ENCODE measurements at places on chromosomes 3 and 15.

GRCh38 chr3:45064512-45065372 is 38.6 kb downstream of the CLEC3B start:
- DNase-seq, result no peak

DNA sequence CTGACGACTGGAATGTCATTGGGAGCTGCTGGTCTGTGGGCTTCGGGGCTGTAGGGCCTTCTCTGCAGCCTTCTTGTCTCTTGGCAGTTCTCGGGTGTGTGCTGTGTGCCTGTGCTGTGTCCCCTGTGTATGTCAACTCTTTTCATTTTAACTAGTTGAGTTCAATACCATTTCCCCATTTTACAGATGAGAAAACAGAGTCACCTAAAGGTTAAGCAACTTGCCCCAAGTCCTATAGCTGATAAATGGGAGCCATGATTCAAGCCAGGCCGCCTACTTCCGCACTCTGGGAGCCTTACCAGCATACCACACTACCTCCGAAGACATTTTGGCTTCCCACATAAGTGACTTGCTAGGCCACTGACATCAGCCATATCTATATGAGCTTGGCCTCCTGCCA is 85.7 kb downstream of the FAM81A start:
- DNase-seq, result no peak

- no peak for DNase-seq
Measured at GRCh38 chr3:27723001-27723445, 900 bp upstream of the EOMES start.

DNA sequence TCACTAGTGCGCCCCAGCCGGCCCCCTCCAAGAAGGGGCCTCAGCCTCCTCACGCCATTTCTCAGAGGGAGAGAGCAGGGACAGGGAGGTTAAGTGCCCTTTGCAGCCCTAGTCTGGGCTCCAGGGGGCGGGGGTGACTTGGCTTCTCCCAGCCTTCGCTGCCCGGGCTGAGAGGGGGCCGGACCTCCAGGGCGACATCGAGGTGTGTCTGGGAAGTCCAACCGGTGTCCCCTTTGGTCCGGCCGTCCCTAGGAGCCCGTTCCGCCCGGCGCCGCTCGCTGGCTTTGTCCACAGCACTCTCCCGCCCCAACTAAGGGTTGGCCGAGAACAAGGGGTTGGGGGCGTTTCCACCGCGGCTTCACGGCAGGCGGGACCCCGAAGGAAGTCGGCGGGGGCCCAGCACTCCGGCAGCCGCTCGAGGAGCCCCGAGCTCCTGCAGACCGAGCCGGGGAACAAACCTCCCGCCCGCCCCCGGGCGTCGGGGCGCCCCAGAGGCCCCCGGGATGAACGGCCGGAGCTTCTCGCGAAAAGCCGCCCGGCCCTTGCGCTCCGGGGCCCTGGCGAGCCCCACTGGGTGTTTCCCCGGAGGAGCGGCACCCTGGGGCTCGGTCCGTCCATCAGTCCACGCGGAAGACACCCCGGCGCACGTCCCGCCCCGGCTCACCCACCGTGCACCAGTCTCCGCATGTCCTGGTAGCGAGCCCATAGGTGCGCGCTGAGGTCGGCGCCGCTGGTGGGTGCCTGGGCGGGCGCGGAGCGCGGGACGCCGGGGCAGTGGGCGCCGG is 627 bp downstream of the NT5DC2 start:
- DNase-seq, result no peak

DNA sequence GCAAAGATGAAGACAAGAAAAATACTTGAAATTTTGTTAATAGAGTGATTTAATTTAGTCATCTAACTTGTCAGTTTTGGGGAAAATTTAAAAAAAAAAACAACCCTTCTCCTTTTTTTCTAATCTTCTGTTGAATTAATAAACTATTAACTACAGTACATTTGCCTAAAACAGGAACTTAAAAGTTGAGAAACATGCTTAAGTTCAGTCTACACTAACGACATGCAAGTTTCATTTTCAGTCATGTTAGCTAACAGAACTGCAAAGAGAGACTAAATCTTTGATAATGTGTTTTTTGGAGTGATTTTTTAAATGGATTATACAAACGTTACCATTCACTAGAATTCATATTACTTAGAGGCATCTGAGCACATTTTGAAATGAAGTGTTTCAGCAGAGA is 71.9 kb upstream of the MBNL1 start:
- DNase-seq, result no peak

- DNase-seq, result no peak
Measured at GRCh38 chr3:127193341-127193740, 410 bp downstream of the PRR23E start.

- no peak for DNase-seq
Measured at GRCh38 chr3:105235221-105235620, 131.5 kb upstream of the ALCAM start.

GRCh38 chr15:55661428-55661827 is 73.3 kb upstream of the PYGO1 start:
- no peak for DNase-seq

GRCh38 chr15:44836094-44836493 is 99.8 kb downstream of the TRIM69 start:
- DNase-seq, result no peak

DNA sequence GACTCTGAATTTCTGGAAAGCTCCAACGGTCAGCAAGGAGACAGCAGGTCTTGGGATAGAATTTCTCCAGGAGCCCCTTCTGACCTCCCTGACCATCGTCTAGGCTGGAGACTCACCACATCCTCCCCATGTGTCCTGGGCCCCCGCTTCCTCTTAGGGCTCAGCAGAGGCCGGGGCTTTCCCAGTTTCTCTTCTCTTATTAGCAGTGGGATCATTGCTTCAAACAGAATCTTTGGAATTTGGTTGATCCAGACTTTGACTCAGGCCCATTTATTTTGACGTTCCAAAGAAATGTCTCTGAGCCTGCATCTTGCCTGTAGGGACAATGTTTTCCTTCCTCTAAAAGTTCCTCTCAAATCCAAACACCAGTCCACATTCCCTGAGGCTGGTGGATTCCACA is 38.4 kb upstream of the SLC6A6 start:
- no peak for DNase-seq

GRCh38 chr3:56986347-56986746 is 74.1 kb upstream of the SPATA12 start:
- no peak for DNase-seq

DNA sequence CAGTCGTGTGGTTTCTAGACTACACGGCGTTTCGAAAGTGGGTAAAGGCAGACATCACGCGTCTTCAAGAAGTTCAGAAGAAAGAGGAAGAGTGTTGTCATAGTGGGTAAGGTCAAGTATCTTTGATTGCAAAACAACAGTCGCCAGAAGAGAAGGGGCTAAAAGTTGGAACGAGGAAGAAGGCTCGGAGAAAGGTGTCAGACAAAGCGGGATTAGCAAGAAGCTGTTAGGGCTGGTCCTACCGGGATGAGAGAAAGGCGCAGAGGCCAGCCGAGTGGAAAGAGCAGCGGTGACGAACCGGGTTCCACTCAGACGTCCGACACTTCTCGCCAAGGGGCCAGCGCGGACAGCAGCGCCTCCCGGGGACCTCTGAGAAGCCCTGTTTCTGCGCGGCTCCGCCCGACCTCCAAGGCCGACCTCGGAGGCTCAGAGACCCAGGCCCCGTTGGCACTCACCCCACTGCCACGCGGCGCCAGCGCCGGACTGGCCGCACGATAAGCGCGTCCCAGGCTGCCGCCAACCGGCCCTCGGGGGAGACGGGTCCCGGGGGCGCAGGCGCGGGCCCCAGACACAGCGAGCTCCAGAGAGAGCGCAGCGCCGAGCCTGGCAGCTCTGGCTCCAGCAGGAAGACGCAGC is 436 bp downstream of the ADPGK start:
- no peak for DNase-seq

DNA sequence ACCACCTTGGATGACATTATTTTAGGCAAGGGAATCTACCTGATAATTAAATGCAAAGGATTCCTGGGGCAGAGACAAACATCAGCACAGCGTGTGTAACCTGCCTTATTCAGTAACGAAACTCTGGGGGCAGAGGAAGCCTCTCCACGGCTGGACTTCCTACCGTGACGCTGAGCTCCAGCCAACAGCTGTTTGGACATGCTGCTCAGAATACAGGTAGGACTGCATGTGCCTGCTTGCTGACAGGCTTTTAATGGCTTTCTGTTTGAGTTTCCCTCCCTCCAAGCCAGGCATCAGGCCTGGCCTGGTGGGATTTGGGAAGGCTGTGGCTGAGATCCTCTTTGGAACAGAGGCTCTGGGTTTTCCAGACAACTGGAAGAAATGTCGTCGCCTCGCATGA is 150.6 kb downstream of the ADAMTS17 start:
- DNase-seq, result no peak

DNA sequence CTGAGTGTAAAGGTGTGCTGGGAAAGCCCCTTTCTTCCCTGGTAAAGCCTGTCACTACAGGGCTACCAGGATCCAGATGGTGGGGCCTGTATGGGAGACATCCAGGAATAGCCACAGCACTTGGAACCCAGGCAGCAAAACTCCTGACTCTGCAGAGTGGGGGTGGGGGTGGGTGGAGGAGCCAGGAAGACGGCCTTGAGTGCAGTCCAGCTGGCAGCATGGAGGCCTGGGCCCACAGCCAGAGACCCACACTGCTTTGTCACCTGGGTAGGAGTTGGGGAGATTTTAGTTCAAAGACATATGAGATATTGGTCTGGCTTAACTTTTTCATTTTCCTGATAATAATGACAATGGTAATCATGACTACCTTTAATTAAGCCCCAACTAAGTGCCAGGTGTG is 116.7 kb upstream of the MRPS22 start:
- no peak for DNase-seq

DNA sequence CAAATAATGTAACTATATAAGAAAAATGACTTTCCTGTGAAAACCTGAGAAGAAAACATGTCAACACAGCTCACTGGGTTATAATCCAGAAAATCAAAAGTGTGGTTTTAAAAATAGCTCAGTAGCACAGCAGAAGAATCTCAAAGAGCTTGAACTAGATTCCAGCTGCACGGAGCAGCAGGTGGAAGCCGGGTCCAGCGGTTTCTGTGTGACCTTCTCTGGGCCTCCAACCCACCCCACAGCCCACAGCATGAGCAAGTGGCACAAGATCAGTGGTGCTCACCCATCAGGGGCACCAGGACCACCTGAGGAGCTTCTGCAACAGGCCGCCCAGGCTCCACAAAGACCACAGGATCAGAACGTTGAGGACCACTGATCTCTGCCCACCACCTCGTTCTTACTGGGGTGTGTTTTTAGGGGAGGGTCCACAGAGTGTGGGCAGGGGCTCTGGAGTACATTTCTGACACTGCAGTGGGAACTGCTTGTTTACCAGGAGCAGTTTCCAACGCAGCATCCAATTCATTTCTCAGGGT is 23.2 kb downstream of the SLC41A3 start:
- no peak for DNase-seq

GRCh38 chr3:25817107-25817506 is 27.2 kb downstream of the OXSM start:
- DNase-seq, result no peak

DNA sequence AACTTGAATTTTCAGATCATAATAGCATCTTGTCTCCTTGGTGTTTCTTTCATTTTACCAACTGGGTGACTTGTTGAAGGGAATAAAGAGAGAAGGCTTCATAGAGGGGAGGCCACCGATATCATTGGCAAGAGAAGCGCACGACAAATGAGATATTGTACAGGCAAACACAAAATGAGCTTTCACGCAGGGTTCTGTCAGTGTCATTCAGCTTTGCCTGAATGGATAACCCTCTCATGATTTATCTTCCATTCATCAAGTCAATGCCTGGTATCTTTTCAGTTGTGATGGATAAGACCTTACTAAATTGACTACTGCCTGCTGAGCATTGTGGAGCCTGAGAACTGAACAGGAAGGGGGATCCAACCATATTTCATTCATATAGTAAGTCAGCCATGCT is 188.6 kb upstream of the EPHA3 start:
- no peak for DNase-seq

DNA sequence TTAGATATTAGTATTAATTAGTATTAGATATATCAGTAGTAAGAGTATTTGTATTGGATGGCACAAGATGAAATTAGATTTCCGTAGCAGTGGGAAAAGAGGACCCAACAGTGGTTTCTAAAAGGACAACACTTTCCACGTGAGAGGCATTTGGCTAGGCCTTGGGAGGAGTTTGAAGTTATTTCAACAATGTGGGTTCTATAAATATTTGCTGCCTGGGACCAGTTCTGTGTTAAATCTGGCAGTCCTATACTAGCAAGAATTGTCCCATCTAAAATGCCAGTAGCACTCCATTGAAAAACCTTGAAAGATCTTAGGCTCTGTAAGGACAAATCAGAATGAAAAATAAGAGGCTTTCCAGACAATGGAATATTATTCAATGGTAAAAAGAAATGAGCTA is 347.1 kb upstream of the DNAJC19 start:
- DNase-seq, result no peak

DNA sequence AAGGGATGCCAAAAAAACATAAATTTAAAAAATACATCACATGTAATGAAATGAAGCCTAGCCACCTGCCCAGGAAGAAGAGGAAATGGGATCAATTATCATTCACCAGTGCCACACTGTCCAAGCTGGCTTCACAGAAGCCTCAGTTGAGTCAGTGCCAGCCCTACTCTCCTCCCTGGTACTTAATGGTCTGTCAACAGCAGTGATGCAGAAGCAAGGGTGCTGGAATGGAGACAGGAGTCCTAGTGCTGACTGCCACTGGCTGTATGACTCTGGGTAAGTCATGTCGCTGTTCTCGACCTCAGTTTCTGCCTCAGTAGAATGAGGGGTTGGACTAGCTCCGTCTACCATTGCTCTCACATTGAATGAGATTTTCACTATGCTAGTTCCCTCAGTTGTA is 78.5 kb upstream of the LARS2 start:
- DNase-seq, result no peak

- no peak for DNase-seq
Measured at GRCh38 chr3:56323986-56324420, 144.3 kb downstream of the ERC2 start.

DNA sequence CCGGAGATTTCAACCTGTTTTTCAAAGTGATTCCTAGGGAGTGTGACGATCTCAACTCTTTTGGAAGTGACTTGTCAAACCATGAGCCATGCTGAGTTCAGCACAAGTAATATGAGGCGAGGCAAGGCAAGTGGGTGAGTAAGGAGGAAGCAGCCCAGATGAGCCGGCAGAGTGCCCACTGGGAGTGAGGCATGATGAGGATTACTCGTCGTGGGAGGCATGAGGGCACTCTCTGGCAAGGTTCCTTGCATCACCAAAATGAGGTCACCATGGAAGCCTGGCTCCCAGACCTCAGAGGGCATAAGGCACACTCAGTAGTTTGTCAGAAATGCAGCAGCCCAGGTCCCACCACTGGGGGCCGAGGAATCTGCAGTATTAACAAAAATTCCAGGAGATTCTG is 636.1 kb downstream of the MAGI1 start:
- no peak for DNase-seq

Data from activated CD8-positive, alpha-beta memory T cell treated with anti-CD3 and anti-CD28 coated beads for 1 hour (primary cell).